Stimulated activated CD4-positive, alpha-beta T cell treated with anti-CD3 and anti-CD28 coated beads, Interleukin-1b, Interleukin-23, amount 100 ng/mL, for 1 hour (primary cell): ENCODE measurements at places on chromosomes 1 and 21.

DNA sequence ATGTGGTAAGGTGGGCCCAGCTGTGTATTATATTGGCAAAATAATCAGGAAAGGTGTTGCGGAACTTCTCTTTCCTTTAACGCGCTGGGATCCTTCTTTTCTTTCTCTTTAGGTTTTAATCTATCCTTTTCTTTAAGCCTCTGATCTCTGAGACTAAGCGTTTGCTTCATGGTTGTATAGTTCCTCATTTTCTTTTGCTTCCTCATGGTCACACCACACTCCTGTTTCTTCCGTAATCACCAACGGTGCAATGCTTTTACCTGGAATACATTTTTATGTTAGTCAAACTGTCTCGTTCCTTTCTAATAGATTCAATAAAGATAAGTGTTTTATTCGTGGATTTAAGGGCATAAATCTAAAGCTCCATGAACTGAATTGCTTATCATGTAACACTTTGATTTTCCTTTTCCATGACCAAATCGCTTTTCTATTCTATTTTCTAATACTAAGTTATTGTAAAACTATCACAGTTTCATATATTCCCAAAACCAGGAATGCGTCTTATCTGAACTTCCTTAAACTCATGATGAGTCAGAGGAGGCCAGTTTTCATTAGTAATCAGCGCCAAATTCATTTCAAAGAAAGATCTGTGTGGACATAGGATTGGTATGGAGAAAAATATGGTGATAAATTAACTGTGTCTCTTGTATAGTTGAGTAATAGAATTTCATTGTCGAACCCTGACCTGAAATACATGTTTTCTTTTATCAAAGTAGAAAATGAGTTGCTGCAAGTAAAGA, 12.2 kb downstream of the SDCCAG8 start:
- DNase-seq = no peak

DNA sequence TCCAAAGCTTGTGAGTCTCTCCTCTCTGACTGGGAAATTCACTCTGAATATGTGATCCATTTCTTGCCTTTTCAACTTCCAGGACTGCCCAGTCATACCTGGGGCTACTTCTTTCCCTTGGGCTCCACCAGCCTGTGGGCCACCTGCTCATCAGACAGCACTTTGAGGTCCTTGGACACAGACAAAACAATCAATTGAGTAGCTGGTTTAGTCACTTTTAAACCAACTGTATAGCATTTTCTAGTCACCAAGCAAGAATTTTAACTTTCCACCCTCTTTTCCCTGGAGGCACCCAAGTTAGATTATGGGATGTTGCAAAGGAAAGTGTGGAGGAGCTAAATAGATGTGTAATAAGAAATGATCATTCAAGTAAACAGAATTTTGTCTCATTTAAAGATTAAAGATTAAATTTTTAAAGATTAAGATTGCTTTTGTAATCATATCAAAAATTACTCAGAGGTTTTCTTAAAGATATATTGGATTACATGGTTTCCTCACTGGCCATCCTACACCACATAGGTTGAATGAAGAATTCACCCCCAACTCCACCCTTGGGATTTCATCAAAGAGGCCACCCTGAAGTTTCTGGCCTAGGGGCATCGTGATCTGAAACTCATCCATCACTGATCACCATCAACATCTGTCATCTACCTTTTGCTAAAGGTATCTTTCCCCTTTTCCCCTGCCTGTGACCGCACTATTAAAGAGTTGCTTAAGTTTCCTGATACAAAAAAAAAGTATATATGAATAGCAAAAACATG, 219.2 kb upstream of the NR5A2 start:
- DNase-seq = no peak

GRCh38 chr21:16185766-16186165, 456.0 kb downstream of the USP25 start:
- no peak for DNase-seq

- DNase-seq = no peak
Observed at GRCh38 chr1:24691051-24691450, 47.9 kb downstream of the SRRM1 start.

DNA sequence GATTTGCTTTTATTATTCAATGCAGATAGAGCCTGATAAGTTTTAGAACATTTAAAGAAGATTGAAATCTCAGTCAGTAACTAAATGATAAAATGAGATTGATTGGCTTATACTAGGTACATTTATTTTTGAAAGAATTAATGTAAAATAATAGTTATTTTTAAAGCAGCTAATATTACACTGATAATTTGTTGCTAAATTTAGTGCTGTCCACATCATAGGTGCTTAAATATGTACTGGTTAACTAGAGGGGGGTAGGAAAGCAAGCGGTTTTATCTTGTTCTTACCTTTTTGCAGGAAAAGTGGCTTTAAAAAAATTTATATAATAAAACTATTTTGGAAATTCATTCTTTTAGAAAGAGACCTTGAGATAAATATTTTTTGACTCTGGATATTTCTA, 40.4 kb upstream of the RWDD3 start:
- no peak for DNase-seq

GRCh38 chr1:156458181-156458503, 42.4 kb downstream of the MEF2D start:
- DNase-seq = no peak

DNA sequence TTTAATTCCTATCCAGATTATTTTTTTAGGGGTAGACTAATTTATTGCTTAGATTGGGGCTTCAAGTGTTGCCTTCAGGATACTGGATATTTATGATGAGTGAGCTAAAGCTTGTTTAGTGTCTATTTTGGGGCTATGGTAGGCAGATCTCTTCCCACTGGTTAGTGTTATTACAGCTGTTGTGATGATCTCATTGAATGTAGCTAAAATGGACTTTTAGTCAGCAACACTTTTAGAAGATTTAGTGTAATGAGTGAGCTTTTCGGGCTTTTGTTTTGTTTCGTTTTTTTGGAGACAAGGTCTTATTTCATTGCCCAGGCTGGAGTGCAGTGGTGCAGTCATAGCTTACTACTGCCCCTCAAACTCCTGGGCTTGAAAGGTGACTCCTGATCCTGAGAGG, 14.2 kb downstream of the THRAP3 start:
- DNase-seq = no peak

DNA sequence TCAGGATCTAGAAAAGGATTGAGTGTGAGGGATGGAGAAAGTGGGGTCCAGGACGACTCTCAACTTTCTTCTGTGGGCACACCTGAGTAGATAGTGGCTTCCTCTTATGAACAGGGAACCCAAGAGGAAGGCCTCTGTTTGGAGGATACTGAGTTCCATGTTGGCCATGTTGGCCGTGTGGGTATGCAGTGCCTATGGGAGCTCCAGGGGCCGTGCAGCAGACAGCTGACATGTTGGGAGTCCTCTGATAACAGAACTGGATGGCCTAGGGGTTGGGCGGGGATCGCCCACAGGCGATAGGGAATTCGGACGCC, 43.0 kb downstream of the TMEM53 start:
- no peak for DNase-seq
